ENCODE measurements at places on chromosomes 5 and 9. TPM values are rescaled to one million over a fixed set of nuclear protein-coding genes. Genes with fewer than 3 reads are reported as not detected.

DNA sequence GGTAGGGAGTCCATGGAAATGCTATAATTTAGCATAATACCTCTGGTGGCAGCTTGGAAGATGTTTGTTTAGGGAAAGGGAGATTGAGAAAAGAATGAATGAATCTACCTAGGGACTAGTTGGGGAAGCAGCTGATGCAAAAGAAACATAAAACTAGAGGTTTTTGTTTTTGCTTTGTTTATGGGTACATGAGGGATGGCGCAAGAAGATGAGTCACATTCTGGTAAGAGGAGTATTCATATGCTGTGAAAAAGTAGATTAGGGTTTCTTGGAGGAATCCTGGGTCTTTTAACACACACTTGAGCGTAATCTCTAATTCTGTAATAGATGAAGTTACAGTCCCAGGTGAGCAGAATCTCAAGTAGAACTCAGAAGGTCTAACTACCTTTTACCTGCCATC is 17.1 kb downstream of the C9orf43 start:
- DNase-seq = no peak

DNA sequence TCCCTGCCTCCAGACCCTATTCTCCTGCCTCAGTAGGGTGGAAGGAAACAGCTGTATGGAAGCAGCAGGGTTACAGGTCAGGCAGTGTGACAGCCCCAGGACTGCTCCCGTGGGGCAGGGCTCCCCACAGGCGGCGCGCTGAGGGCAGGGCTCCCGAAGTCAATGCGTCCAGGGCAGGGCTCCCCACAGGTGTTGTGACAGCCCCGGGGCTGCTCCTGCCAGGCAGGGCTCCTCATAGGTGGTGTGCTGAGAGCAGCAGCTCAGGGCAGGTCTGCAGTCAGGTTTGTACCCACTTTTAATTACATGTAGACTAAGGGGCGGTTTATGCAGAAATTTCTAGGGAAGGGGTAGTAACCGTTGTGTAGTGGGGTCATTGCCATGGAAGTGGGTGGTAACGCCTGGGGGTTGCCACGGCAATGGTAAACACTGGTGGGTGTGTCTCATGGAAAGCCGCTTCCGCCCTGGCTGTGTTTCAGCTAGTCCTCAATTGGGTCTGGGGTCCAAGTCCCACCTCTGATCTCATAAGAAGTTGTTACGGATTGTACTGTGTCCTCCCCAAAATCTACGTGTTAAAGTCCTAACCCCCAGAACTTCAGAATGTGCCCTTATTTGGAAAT is 16.7 kb upstream of the TERT start:
- DNase-seq = no peak

GRCh38 chr9:23842565-23843129 is 16.6 kb upstream of the ELAVL2 start:
- DNase-seq = no peak

SLC24A2 gene
- total RNA-seq = 9.5 TPM

DNA sequence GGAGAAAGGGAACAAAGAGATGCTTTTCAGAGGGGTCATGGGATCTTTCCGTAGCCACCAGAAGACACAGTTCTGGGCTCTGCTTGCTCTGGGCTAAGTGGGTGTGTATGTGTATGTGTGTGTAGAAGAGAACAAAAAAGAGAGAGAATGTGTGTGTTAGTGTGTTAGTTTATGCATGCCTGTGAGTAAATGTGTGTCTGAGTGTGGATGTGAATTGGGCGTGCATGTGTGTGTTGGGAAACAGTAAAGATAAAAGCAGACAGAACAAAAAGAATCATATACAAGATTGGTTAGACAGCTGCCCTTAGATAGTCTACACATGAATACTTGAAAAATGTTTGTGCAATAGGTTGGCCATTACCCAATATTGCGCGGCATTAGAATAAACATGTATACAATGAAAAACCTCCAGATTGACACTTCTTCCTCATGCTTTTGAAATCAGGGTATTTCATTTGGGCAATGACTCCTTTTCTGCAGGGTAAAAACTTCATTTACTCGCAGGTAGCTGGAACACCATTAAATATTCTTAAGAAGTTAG is 36.5 kb upstream of the HSPA9 start:
- DNase-seq = no peak

MBLAC2 gene
- 12.9 TPM for total RNA-seq

- DNase-seq = peak; percentile 50
Observed at GRCh38 chr9:127979333-127980059, 1.3 kb downstream of the EEIG1 start.

FKBP15 gene
- total RNA-seq = 23.0 TPM

NANS gene
- 11.6 TPM for total RNA-seq

DNA sequence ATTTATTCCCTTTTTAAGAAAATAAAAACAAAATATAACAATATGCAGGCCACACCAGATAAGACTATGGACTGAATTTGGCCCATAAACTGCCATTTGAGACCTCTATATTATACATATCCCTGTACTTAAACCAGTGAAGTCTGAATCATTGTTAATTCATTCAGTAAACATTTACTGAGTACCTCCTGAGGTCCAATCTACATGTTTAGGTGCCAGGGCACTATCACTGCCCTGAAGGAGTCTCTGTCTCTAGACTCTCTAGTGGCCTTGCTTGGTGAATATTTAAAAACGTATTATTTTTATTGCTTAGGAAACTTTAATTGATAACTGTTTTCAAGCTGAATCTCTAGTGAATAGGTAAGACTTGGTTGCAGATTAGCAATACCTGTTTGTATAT is 74.7 kb upstream of the ELL2 start:
- no peak for DNase-seq

- no peak for DNase-seq
Observed at GRCh38 chr5:135207866-135208265, 173.8 kb upstream of the PITX1 start.

GRCh38 chr5:527646-528628 is 3.7 kb upstream of the SLC9A3 start:
- DNase-seq = no peak

DNA sequence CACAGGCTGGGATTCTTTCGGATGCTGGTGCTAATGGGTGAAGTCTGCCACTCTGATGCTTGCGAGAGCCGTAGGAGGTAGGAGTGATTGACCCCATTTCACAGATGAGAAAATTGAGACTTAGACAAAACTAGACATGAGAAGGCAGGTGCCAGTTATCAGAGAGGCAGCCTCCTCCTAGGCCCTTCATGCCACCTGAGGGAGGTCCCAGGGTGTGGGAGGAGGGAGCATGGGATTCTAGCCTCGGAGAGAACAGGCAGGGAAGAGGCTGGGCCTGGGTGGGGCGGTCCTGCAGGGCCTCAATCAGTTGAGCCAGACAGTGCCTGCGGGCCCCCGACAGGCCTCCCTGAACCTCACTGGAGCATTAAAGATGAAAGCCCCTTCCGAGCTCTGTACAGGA is 112.4 kb downstream of the COL23A1 start:
- no peak for DNase-seq

FBXL7 gene
- total RNA-seq = 7.8 TPM

DNA sequence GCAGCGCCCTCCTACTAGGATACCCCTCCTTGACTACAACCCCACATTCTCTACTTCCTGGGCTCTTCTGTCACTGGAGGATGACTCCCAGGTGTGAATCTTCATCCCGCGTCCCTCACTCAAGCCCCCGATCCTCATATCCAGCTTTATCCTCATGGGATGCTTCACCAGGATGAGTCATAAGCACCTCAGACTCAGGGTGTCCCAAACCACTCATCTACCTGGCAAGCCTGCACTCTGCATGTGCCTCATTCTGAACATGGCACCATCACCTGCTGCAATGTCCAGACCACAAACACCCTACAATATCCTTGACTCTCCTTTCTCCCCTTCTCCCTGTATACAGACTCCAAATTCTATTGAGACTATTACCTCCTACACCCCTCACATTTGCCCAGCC is 1.5 kb upstream of the TGFBI start:
- no peak for DNase-seq

DNA sequence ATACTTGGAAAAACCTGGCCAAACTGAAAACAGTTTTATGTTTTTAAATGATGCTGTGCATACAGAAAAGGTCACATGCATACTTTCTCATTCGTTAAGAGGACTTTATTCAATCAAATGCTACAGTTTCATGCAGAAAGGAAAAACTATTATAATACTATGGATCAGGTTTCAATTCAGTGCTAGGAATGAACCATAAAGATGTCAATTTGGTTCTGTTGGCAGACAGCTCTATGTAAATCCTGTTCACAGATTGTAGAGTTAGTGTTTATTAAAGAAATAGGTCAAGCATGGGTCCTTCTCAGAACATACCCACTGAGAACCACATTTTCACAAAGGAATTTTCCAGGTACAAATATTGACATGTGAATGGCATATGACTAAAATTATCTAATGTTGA is 57.1 kb downstream of the RETREG1 start:
- no peak for DNase-seq

GRCh38 chr9:91059713-91060112 is 258.1 kb downstream of the SYK start:
- DNase-seq = no peak

GRCh38 chr5:169331292-169331852 is 30.4 kb upstream of the SLIT3 start:
- no peak for DNase-seq

OSMR gene
- 6.8 TPM for total RNA-seq

IL4 gene
- not detected for total RNA-seq

TTC23L gene
- total RNA-seq = 4.1 TPM

GRCh38 chr5:61464512-61464911 is 132.5 kb downstream of the ZSWIM6 start:
- no peak for DNase-seq

DNA sequence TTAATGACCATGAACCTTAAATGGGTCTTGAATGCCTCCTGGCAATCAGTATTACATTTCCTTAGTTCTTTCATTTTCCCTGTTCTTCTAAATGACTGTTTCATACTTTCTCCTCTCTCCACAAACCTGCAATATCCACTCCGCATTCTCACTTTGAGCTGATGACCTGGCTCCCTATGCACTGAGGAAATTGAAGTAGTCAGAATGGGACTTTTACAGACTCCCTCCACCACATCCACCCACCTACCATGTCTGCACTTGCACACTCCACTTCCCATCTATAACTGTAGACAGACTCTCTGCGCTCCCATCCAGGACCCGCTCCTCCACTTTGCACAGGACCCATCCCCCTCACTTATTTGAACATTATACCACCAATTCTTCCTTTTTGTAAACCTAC is 36.2 kb upstream of the GZMA start:
- DNase-seq = no peak

- DNase-seq = no peak
Observed at GRCh38 chr5:150227606-150228273, 37.9 kb downstream of the SLC6A7 start.

DNA sequence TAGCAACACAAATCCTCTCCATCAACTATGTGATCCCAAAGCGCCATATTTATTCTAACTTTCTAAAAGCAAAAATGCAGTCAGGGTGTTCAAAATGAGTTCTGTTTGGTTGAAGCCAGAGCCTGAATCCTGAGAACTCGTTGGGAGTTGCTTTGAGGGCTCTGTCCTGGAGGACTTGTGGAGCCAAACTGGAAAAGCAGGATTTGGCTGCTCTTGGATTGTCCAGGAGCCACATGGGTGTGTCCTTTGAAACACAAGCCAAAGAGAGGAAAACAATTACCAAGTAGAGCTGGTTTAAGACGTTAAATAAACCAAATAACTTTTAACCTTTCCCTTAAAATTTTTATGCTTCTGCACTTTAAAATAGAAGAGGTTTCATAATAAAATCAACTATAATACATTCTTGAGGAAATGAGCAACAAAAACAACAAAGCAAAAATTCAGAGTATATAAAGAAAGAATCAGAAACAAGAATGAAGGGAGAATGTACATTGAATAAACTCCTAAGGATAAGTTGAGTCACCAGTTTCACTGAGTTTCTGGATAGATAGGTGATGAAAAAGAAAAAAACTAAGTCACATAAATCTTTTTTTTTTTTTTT is 13.5 kb downstream of the C5orf46 start:
- no peak for DNase-seq

GRCh38 chr5:98308960-98309359 is 464.5 kb upstream of the RGMB start:
- DNase-seq = no peak

GRCh38 chr9:101481261-101481660 is 45.7 kb upstream of the ALDOB start:
- no peak for DNase-seq

- no peak for DNase-seq
Observed at GRCh38 chr9:4235871-4236804, 63.7 kb downstream of the GLIS3 start.

PDZD2 gene
- total RNA-seq = 28.5 TPM

DNA sequence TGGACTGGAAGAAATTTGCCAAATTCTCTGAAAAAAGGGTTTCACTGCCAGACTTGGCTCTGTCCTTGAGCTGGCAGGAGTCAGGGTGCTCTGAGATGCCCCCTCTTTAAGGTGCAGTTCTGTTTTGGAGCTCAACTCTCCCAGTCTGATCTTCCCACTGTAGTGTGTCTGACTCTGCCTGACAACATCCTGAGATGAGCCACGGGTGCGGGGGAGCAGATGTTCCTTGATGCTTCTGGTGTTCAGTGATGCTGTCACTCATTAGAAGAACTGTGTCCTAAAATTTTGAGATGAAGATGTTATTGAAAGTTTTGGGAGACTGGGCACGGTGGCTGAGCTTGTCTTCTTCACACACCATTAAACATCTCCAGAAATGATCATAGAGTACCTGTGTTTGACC is 78.2 kb downstream of the BASP1 start:
- no peak for DNase-seq

GRCh38 chr5:159206368-159206767 is 3.0 kb downstream of the RNF145 start:
- DNase-seq = no peak

GRCh38 chr5:180790020-180790419 is 12.6 kb downstream of the MGAT1 start:
- DNase-seq = no peak

ERAP2 gene
- total RNA-seq = 3.8 TPM

PCDHA10 gene
- 20.4 TPM for total RNA-seq

GRCh38 chr5:58891086-58891970 is 308.5 kb downstream of the RAB3C start:
- peak; percentile 66 for DNase-seq

TSSK1B gene
- 0.73 TPM for total RNA-seq

DNA sequence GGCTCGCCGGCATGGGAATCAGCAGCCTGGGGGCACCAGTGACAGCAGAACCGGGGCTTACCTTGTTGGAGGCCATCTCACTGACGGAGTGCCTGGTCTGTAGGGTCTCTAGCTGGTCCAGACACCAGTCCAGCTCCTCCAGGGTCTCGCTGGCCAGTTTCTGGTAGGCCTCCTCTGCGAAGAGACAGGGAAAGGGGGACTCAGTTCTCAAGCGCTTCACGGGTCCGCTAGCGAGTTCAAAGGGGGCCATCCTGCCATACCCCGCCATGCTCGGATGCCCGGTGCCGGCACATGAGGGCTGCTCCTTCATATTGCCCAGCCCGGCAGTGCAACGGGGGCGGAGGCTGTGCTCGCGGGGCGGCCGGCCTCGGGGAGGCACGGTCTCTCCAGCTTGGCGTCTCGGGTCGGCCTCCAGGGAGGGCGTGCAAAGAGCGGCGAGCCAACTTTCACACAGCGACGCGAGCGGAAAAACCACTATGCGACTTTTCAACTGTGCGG is 456.0 kb downstream of the RAB3C start:
- no peak for DNase-seq

OMD gene
- 3.4 TPM for total RNA-seq

PCDHB16 gene
- total RNA-seq = 8.2 TPM

- peak; percentile 42 for DNase-seq
Observed at GRCh38 chr5:154753792-154754191, 1.4 kb upstream of the LARP1 start.

GRCh38 chr9:88873635-88874034 is 117.6 kb upstream of the S1PR3 start:
- DNase-seq = no peak
